NCI-H187 treated with DMSO at 0.1 percent for 48 hours (cell line): ENCODE measurements at places on chromosomes 11 and 22.

DNA sequence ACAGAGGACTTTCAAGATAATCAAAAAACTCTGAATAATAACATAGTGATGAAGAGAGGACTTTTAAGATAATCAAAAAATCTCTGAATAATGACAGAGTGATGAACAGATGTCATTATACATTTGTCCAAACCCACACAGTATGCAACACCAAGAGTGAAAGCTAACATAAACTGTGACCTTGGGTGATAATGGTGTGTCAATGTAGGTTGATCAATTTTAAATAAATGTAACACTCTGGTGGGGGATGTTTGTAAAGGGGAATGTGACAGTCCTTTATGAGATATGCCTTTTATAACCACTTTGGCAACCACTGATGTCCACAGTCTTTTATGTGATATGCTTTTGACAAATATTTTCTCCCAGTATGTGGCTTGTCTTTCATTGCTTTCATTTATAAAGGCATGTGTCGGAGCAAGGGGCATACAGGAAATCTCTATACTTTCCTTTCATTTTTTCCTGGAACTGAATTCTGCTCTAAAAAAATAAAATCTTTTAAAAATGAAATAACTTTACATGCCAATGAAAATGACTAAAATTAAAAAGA, 10.3 kb upstream of the OR9G1 start:
- DNase-seq: no peak

- no peak for DNase-seq
These were observed 49.0 kb downstream of the DNHD1 start for GRCh38 chr11:6545917-6546605.

DNA sequence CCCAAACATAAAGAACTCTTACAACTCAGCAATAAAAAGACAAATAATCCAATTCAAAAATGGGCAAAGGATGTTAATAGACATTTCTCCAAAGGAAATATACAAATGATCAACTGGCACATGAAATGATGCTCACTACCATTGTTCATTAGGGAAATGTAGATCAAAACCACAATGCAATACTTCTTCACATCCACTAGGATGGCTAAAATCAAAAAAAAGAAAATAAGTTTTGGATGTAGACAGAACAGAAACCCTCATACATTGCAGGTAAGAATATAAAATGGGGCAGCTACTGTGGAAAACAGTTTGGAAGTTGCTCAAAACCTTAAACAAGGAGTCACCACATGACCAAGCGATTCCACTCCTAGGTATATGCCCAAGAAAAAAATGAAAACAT, 16.3 kb downstream of the SIK3 start:
- DNase-seq: no peak

DNA sequence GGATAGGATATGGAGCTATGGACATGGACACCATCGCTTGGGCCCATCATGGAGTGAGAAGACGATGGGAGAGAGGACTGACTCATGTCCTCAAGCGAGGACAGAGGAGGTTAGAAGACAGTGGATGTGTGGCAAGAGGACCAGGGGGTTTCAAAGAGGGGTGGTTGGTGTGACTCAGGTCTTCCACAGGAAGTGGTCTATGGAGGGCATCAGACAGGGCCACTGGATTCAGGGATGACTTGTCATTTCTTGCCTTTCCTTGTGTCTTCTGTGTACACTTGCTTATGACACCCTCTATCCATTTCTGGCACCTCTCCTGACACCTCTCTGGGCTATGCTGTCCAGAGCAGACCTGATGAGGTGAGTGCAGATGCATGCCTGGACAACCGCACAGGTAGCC, 115.4 kb downstream of the OSBP2 start:
- no peak for DNase-seq

- DNase-seq: no peak
These were observed 2.7 kb upstream of the GNB1L start for GRCh38 chr22:19857382-19857781.

DNA sequence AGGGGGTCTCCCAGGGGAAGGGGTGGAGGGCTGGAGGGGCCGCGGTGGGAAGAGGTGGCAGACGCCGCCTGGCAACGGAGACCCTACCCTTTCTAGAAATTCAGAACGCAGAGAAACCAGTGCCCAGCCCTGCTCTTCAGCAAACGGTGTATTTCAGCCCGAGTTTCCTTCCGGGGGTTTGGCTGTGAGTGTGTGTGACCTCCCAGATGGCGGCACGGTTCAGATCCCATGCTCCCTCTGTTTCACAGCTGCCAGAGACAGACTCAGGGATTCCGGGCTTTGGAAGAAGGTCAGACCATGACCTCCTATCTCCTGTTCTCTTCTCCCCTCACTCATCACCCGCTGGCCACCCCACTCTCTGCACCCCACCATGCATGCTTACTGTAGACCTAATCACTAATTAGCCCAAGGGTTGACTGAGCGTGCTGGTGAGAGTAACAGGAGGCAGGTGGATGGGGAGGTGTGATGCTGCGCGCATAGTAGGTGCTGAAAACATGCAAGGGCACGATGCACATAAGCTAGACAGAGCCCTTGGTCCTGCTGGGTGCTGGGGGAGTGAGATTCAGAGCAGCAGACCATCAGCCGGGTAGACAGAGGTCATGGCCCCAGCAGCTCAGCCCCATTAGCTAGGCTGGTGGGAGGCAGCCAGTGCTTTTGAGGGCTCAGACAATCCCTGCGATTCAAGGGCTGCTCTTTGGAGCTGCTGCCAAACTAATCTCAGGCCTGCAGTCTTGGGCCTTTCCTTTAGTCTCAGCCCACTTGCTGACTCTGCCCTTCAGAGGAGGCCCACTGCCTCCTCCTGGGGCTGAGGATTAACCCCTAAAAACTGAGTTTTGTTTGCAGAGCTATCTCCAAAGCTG, 256.5 kb upstream of the CADM1 start:
- DNase-seq: no peak
